HFFc6 (cell line): ENCODE measurements at places on chromosomes 2 and 18. TPM values are rescaled to one million over a fixed set of nuclear protein-coding genes. Genes with fewer than 3 reads are reported as not detected.
A peak's percentile ranks its signal among the peaks of the same experiment; 100 is the strongest.

- no peak for DNase-seq
- no peaks in the 10 kb centered on the region; the same call in 1 of the 2 replicates for H3K27me3 ChIP-seq
- peaks cover 9% of the 10 kb centered on the region for H3K4me1 ChIP-seq
- H3K27ac ChIP-seq: no peak overlapping the region
Observed at GRCh38 chr2:62140426-62141141, 55.3 kb upstream of the B3GNT2 start.

The CHST10 gene
- 5.7 to 8.0 TPM (median 5.9 TPM) in 3 replicates for total RNA-seq

The GPR155 gene
- 4.5 to 9.0 TPM (median 7.5 TPM) in 3 replicates for total RNA-seq

DNA sequence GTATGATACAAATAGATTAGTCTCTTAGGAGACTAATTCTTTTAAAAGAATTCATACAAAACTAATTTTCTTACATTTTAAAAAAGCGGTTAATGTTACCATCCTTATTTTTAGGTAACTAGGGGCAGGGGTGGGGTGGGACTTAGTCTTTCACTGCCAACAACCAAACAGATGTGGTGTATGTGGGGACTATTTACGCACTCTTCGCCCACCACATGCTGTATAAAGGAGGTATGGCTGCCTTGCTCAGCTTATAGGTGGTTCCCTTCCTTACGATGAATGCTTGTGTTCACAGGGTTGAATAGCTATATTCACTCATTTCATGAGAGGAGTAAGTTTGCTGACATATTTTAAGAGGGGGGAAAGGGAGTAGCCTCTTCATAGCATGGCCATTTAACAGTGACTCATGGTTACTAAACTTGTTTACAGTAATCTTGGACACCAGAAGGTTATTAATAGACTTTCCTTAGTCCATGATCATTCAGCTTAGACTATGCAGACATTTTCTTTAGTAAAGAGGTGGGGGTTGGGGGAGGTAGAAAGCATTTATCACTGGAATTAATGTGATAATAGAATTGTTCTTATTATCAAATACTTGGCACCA lies 61.8 kb downstream of the CAB39 start:
- peak overlapping the region; percentile 94 for H3K27ac ChIP-seq
- peak; percentile 86 for DNase-seq
- H3K36me3 ChIP-seq: peaks cover 65% of the 10 kb centered on the region
- no peaks in the 10 kb centered on the region; the same call in 1 of the 2 replicates for H3K27me3 ChIP-seq
- H3K4me3 ChIP-seq: peak overlapping the region; percentile 77

- H3K4me3 ChIP-seq: no peak overlapping the region
- no peak overlapping the region for H3K27ac ChIP-seq
- H3K27me3 ChIP-seq: no peaks in the 10 kb centered on the region
Observed at GRCh38 chr2:229868794-229869193, 53.0 kb downstream of the TRIP12 start.

GRCh38 chr2:186201371-186201770 lies 284.7 kb upstream of the ZC3H15 start:
- no peaks in the 10 kb centered on the region for H3K27me3 ChIP-seq
- DNase-seq: no peak
- H3K36me3 ChIP-seq: no peaks in the 10 kb centered on the region
- no peaks in the 10 kb centered on the region for H3K4me1 ChIP-seq
- H3K4me3 ChIP-seq: no peak overlapping the region
- H3K27ac ChIP-seq: no peak overlapping the region

DNA sequence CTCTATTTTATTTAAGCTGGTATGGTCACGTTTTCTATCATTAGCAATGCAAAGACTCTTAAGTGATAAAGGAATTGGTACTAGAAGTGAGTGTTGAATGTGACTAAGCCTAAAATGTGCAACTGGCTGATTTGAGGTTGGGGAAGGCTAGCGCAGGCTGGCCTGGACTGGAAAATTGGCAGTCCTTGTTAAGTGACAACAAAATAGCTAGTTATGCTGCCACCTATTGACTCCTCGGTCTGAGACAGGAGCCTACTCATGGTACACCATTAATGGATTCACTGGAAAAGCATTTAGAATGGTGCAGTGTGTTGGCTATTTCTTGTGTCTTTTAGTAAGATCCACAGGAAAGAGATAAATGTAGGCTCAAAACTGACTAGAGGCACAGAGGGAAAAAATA lies 5.7 kb upstream of the WIPF1 start:
- H3K4me3 ChIP-seq: no peak overlapping the region
- peaks cover 49% of the 10 kb centered on the region for H3K4me1 ChIP-seq
- peak overlapping the region; percentile 34 for H3K27ac ChIP-seq
- peaks cover 4% of the 10 kb centered on the region; the same call in 1 of the 2 replicates for H3K36me3 ChIP-seq

- no peaks in the 10 kb centered on the region for H3K27me3 ChIP-seq
- no peaks in the 10 kb centered on the region for H3K36me3 ChIP-seq
- no peak overlapping the region for H3K27ac ChIP-seq
- no peak for DNase-seq
- no peaks in the 10 kb centered on the region; the same call in 1 of the 2 replicates for H3K4me1 ChIP-seq
- H3K4me3 ChIP-seq: no peak overlapping the region
Observed at GRCh38 chr18:54899500-54899899, 59.8 kb downstream of the CCDC68 start.

GRCh38 chr2:189848276-189848675 lies 64.0 kb downstream of the PMS1 start:
- H3K27ac ChIP-seq: no peak overlapping the region
- peaks cover 24% of the 10 kb centered on the region for H3K36me3 ChIP-seq
- no peaks in the 10 kb centered on the region for H3K27me3 ChIP-seq
- H3K4me1 ChIP-seq: peaks cover 21% of the 10 kb centered on the region
- DNase-seq: no peak
- no peak overlapping the region for H3K4me3 ChIP-seq

DNA sequence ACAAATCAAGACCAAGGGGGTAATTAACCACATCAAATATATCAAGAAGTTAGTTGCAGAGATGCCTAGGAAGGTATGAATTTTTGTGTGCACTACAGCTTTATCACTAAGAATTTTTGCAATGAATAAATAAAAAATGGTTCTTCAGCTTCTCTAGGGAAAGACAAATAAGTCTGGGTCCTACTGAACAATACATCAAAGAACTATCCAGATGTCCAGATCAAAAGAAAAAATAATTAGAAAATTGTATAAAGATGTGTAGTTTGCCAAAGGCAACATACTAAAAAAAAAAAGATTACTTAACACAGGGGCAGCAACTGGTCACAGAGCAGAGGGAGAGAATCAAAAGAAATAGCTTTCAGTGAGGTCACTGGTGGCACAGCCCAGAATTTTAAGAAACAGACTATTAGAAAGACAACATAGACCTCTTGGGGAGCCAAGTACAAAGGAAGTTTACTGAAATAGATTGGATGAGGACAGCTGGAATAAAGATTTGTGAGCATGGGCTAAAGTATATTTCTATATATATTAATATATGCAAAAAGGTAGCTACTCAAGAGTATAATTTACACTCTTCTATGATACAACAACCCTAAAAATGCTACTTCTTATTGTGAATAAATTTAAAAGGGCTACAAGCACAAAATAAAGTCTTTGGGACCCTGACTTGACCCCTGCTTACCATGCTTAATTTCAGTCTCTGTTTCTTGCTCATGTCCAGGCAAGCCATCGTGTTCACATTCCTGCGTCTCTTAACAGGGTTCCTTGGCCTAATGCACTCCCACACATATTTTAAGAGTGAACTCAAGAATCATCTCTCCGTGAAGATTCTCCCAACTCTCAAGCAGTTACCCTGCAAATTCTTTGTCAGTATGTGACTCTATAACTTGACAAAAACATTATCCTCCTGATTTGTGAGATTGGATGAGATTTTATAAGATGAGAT lies 99.0 kb upstream of the GRB14 start:
- DNase-seq: peak; percentile 48
- peak overlapping the region; percentile 74 for H3K27ac ChIP-seq
- H3K4me3 ChIP-seq: peak overlapping the region; percentile 19; the same call in 1 of the 2 replicates
- H3K27me3 ChIP-seq: no peaks in the 10 kb centered on the region; the same call in 1 of the 2 replicates
- peaks cover 38% of the 10 kb centered on the region for H3K4me1 ChIP-seq
- no peaks in the 10 kb centered on the region for H3K36me3 ChIP-seq

- peaks cover 33% of the 10 kb centered on the region for H3K4me1 ChIP-seq
- H3K27me3 ChIP-seq: peaks cover 13% of the 10 kb centered on the region
- no peak for DNase-seq
- H3K4me3 ChIP-seq: peak overlapping the region; percentile 91
Observed at GRCh38 chr2:96320728-96321622, 4.1 kb upstream of the ITPRIPL1 start.

The ARHGEF4 gene
- 1.0 to 1.8 TPM (median 1.4 TPM) in 3 replicates for total RNA-seq

The CDH2 gene
- 174 to 317 TPM (median 317 TPM) in 3 replicates for total RNA-seq

The TBC1D8 gene
- 0.88 to 2.0 TPM (median 1.2 TPM) in 3 replicates for total RNA-seq

GRCh38 chr18:79275992-79276391 lies 119.7 kb upstream of the NFATC1 start:
- H3K4me3 ChIP-seq: no peak overlapping the region
- peak; percentile 16 for DNase-seq
- no peaks in the 10 kb centered on the region; the same call in 1 of the 2 replicates for H3K27me3 ChIP-seq
- H3K27ac ChIP-seq: no peak overlapping the region

DNA sequence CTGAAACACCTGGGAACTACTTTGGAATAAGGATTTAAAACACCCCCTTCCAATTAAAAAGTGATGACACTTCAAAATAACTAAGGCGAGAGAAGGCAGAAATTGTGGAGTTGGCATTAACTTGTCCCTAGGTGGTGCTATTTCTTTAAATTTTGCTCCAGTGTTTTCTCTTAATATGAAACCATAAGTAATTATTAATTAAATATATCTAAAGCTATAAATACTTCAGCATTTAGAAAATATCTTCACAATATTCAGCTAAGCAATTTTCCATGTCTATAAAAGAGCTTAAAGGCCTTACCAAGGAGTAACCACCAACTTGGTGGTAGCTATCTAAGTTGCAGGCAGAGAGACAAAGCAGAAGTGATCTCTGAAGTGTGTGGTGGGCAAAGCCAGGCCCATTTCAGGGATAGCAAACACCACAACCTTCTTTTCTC lies 186.8 kb upstream of the PGAP1 start:
- H3K27ac ChIP-seq: no peak overlapping the region
- H3K4me1 ChIP-seq: peaks cover 14% of the 10 kb centered on the region
- no peaks in the 10 kb centered on the region for H3K36me3 ChIP-seq
- H3K27me3 ChIP-seq: peaks cover 1% of the 10 kb centered on the region
- H3K4me3 ChIP-seq: no peak overlapping the region
- no peak for DNase-seq

GRCh38 chr18:13422541-13423147 lies 204.1 kb downstream of the LDLRAD4 start:
- no peak for DNase-seq
- no peak overlapping the region for H3K27ac ChIP-seq
- H3K36me3 ChIP-seq: no peaks in the 10 kb centered on the region
- no peaks in the 10 kb centered on the region for H3K27me3 ChIP-seq

DNA sequence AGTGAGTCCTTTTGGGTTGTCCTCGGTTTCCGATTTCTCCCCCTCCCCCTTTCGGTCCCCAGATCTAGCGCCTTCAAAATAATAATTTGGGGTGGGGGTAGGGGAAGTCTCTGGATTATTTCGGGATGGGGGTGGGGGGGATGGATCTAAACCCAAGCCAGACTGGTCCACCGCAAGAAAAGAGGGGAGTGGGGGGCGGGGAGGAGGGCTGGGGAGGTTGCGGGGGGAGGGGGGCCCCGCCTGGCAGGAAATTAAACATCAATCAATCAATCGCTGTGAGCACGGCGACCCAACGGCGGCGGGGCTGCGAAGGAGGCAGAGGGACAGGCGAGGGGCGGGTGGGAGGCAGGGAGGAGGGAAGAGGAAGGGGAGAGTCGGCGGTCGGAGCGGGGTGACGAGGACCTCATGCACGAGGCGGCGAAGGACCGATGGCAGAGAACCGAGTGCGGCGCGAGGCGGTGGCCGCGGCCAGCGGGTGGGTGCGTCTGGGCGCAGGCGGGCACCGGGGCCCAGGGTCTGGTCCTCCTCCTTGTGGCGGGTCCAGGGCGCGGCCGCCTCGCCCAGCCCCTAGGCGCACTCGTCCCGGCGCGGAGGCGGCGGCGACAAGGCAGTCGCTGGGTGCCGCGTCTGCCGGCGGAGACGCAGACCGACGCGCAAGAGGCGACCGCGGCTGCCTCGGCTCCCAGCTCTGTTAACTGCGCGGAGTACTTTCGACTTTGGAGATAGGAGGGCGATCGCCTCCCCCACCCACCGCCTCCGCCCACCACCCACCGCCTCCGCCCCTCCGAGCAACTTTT lies 468 bp upstream of the SATB2 start:
- peaks cover 3% of the 10 kb centered on the region; the same call in 1 of the 2 replicates for H3K27me3 ChIP-seq
- peak overlapping the region; percentile 74 for H3K27ac ChIP-seq
- no peaks in the 10 kb centered on the region for H3K36me3 ChIP-seq
- H3K4me3 ChIP-seq: peak overlapping the region; percentile 90
- DNase-seq: peak; percentile 28

DNA sequence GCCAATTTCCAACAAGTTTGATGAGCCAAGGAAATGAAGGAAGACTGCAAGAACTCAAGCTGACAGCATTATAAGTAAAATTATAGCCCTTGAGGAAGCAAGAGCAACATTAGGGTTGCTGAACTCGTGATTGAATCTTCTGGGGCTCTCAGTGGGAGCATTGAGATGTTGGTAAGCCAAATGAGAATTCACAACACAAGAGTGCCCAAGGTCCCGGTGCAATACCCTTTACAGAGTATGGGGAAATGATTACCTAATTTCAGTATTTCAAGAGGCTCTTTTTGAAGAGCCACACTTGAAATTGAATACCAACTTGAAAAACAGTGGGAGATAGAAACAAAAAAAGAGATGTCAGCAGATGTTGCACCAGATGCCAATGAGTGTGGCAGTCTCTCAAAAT lies 554.5 kb downstream of the STK39 start:
- DNase-seq: no peak
- H3K4me3 ChIP-seq: no peak overlapping the region
- H3K27me3 ChIP-seq: no peaks in the 10 kb centered on the region; the same call in 1 of the 2 replicates
- no peaks in the 10 kb centered on the region for H3K4me1 ChIP-seq
- no peaks in the 10 kb centered on the region for H3K36me3 ChIP-seq

DNA sequence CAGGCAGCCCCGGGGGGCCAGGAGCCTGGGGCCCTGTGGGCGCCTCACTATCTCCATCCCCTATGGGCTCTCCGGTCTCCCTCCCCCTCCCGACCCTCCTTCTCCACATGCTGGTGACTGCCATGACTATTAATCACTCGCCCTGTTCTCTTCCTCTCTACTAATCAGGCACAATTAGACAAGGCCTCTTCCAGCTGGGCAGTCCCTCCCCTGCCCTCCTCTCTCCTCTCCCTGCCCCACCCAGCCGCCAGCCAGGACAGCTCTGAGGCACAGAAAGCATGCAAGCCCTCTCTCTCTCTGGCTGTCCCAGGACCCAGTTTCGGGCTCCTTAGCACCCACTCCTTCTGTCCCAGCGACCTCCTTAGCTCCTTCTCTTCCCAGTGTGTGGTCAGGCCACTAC lies 5.8 kb downstream of the ASIC4 start:
- peak overlapping the region; percentile 8; the same call in 1 of the 2 replicates for H3K4me3 ChIP-seq
- peaks cover 10% of the 10 kb centered on the region; the same call in 1 of the 2 replicates for H3K27me3 ChIP-seq
- H3K4me1 ChIP-seq: peaks cover 37% of the 10 kb centered on the region
- H3K36me3 ChIP-seq: no peaks in the 10 kb centered on the region

DNA sequence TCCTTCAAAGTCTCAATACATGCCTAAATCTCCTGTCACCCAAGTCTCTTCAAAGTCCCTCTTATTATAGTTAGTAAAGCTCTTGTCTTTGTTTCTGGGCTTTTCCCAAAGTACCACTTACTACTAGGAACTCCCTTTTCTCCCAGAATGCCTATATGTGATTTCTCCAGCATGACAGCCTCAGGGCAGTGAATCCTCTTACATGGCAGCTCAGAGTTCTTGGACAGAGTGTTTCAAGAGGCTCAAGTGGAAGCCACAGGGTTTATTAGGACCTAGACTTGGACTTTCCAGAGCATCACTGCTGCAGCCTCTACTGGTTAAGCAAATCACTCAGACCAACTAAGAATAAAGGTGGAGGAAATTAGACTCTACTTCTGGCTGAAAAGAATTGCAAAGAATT lies 98.9 kb downstream of the CSRNP3 start:
- H3K27ac ChIP-seq: no peak overlapping the region
- H3K4me1 ChIP-seq: no peaks in the 10 kb centered on the region
- H3K27me3 ChIP-seq: no peaks in the 10 kb centered on the region
- no peaks in the 10 kb centered on the region for H3K36me3 ChIP-seq
- H3K4me3 ChIP-seq: no peak overlapping the region
